Transverse colon (tissue), 4 donors: ENCODE measurements at places on chromosomes 12 and 14. TPM values are rescaled to one million over a fixed set of nuclear protein-coding genes. Genes with fewer than 3 reads are reported as not detected.

- no peaks in the 10 kb centered on the region for H3K4me1 ChIP-seq
- H3K4me3 ChIP-seq: no peak overlapping the region
- no peaks in the 10 kb centered on the region for H3K27me3 ChIP-seq
- no peak for DNase-seq
- no peak overlapping the region for H3K27ac ChIP-seq
These were observed 14.0 kb downstream of the PGAM5 start for GRCh38 chr12:132724506-132725241.

DNA sequence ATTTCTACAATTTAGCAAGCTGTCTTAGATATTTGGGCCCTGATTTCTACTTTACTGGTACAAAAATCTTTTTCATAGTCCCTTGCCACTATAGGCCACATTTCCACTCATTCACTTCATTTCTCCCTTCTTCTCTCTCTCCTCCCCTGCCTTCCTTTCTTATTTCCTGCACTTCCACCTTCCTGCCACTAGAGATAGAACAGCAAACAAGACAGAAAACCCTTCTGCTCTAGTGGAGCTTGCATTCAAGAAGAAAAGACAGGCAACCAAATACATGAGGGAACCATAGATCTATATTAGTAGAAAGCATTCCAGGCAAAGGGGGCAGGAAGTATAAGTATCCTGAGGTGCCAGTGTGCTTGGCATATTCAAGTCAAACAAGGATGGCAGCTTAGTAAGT, 623.5 kb downstream of the FLRT2 start:
- H3K36me3 ChIP-seq: no peaks in the 10 kb centered on the region
- H3K27ac ChIP-seq: no peak overlapping the region
- H3K27me3 ChIP-seq: no peaks in the 10 kb centered on the region

DNA sequence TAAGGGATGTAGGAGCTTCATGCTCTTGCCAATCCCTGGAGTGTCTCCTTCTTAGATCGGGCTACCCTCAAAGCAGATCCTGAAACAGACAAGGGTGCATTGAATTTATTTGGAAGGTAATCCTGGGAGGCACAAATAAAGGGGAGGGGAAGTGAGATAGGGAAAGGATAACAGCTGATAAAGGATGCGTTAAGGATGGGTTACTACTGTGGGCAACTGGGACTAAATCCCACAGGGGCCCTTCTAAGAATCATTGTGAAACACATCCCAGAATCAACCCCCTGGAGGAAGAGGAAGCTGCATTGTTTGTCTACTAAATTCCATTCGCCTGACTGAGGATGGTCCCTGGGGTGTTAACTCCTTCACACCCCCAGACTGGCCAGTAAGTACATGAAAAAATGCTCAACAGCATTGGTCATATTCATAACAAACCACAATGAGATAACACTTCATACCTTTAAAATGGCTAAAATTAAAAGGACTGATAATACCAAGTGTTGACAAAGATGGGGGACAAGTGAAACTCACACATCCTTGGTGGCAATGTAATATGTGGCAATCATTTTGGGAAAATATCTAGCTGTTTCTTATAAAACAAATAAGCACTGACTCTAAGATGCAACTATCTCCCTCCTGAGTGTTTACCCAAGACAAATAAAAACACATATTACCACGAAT, 37.0 kb upstream of the CMKLR1 start:
- H3K36me3 ChIP-seq: no peaks in the 10 kb centered on the region
- no peak for DNase-seq
- H3K4me1 ChIP-seq: no peaks in the 10 kb centered on the region
- no peak overlapping the region for H3K27ac ChIP-seq

NID2 gene
- total RNA-seq: 62.7 TPM

- H3K4me1 ChIP-seq: peaks cover under 1% of the 10 kb centered on the region
- no peaks in the 10 kb centered on the region for H3K36me3 ChIP-seq
- no peak overlapping the region for H3K27ac ChIP-seq
- H3K27me3 ChIP-seq: peaks cover 26% of the 10 kb centered on the region
These were observed 6.3 kb upstream of the PWP1 start for GRCh38 chr12:107679336-107679735.

WDR89 gene
- 17.2 TPM for total RNA-seq

- H3K27me3 ChIP-seq: no peaks in the 10 kb centered on the region
- no peak for DNase-seq
- no peaks in the 10 kb centered on the region for H3K36me3 ChIP-seq
- peaks cover 68% of the 10 kb centered on the region for H3K4me1 ChIP-seq
- H3K4me3 ChIP-seq: no peak overlapping the region
These were observed 1.1 kb upstream of the SUSD6 start for GRCh38 chr14:69610020-69610873.

DNA sequence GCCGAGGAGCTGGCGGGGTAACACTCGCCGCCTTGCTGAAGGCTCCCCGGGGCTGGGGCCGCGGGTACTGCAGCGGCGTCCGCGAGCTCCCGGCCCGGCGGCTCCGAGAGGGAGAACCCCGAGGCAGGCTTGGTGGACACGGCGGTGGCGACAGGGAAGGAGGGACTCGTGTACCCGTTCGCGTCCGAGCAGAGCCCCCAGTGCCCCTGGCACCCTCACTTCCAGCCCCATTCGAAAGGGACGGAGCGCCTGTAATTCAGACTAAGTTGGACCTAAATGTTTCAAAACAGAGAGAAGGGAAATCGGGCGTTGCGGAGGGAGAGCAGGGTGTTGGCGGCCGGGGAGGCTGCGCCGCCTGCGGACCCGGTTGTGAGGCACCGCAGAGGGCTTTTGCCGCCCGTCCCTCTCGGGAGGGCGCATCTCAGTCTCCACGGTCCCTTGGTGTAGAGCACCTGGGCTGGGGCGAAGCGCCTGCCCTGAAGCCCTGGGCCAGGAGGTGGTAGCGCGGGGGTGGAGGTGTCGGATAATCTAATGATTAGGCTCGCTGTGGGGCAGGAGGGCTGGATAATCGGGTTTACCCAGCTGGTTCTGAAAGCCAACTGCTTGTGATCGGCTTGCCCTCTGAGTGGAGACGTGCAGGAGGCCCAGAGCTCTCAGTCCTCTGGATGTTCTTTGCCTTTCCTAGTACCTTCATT, 771 bp downstream of the DAAM1 start:
- H3K4me1 ChIP-seq: no peaks in the 10 kb centered on the region
- H3K36me3 ChIP-seq: no peaks in the 10 kb centered on the region
- no peak for DNase-seq

RD3L gene
- total RNA-seq: not detected

KRT8 gene
- 3,505 TPM for total RNA-seq

GRCh38 chr14:43418324-43418723, 1088.8 kb downstream of the FSCB start:
- H3K27me3 ChIP-seq: no peaks in the 10 kb centered on the region
- H3K4me3 ChIP-seq: no peak overlapping the region
- no peaks in the 10 kb centered on the region for H3K36me3 ChIP-seq
- H3K4me1 ChIP-seq: no peaks in the 10 kb centered on the region
- DNase-seq: no peak

- no peak overlapping the region for H3K27ac ChIP-seq
- DNase-seq: no peak
- no peaks in the 10 kb centered on the region for H3K4me1 ChIP-seq
- H3K27me3 ChIP-seq: no peaks in the 10 kb centered on the region
These were observed 58.3 kb downstream of the GALNT16 start for GRCh38 chr14:69318241-69318640.

LHX5 gene
- total RNA-seq: not detected

PPP1R36 gene
- total RNA-seq: 11.2 TPM

BBOF1 gene
- total RNA-seq: 7.5 TPM

LRFN5 gene
- 4.5 TPM for total RNA-seq

CDKN1B gene
- 14.1 TPM for total RNA-seq

TMTC1 gene
- 17.1 TPM for total RNA-seq

DNA sequence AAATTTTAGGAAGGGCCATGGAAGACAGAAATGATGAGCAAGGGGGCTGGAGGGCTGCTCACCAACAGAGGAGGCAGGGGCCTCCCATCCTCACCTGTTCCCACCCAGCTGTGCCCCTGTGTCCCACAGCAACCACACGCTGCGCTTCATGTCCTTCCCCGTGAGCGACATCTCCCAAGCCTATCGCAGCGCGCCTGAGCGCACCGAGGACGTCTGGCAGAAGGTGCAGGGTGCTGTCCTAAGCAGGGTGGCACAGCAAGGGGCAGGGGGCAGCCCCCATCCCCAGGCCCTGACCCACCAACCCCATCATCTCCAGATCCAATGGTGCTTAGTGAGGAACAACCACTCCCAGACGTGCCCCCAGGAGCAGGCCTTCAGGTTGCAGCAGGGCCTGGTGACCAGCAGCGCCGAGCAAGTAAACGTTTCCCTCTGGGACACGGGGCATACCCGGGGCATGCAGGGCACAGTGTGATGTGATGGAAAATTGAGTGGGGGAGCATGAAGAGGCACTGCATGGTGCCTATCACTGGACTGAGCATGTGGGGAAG, 8.1 kb downstream of the CARMIL3 start:
- no peak for DNase-seq
- no peaks in the 10 kb centered on the region for H3K27me3 ChIP-seq
- H3K4me3 ChIP-seq: no peak overlapping the region

- no peak for DNase-seq
- H3K4me3 ChIP-seq: no peak overlapping the region
- H3K4me1 ChIP-seq: no peaks in the 10 kb centered on the region
- no peak overlapping the region for H3K27ac ChIP-seq
- H3K27me3 ChIP-seq: no peaks in the 10 kb centered on the region
- H3K36me3 ChIP-seq: no peaks in the 10 kb centered on the region
These were observed 93.7 kb downstream of the RMST start for GRCh38 chr12:97556302-97556779.

DNA sequence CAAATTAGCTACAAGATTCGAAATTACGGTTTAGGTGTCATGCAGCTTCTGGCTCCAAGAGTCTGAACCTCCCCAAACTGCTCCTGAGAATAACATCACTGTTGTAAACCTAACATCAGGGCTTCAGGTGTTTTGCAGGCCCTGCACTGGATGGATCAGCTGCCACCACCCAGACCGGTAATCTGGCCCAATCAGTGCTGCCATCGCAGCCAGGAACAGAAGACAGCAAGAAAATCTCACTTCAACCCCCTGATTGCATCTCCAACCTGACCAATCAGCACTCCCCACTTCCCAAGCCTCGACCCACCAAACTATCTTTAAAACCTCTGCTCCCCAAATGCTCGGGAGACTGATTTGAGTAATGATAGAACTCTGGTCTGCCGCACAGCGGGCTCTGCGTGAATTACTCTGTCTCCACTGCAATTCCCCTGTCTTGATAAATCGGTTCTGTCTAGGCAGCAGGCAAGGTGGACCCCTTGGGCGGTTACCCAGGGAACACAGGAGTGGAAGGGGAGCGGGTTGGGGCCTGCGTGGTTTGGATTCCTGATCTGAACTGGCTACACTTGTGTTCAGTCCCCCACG, 268.5 kb upstream of the SFSWAP start:
- H3K4me3 ChIP-seq: no peak overlapping the region
- DNase-seq: no peak
- no peak overlapping the region for H3K27ac ChIP-seq
- no peaks in the 10 kb centered on the region for H3K36me3 ChIP-seq
- peaks cover 9% of the 10 kb centered on the region for H3K27me3 ChIP-seq

GRCh38 chr14:67962215-67962644, 142.7 kb downstream of the RAD51B start:
- H3K4me1 ChIP-seq: peaks cover 56% of the 10 kb centered on the region
- H3K27me3 ChIP-seq: no peaks in the 10 kb centered on the region
- H3K27ac ChIP-seq: peak overlapping the region; percentile 84
- H3K36me3 ChIP-seq: no peaks in the 10 kb centered on the region
- DNase-seq: no peak

- no peak overlapping the region for H3K4me3 ChIP-seq
- no peaks in the 10 kb centered on the region for H3K27me3 ChIP-seq
- H3K4me1 ChIP-seq: no peaks in the 10 kb centered on the region
These were observed 649.6 kb downstream of the BCL11B start for GRCh38 chr14:98622208-98623051.

GRCh38 chr14:36553656-36554260, 28.7 kb downstream of the NKX2-8 start:
- no peaks in the 10 kb centered on the region for H3K4me1 ChIP-seq
- no peaks in the 10 kb centered on the region for H3K36me3 ChIP-seq
- H3K27me3 ChIP-seq: peaks cover 26% of the 10 kb centered on the region
- no peak overlapping the region for H3K4me3 ChIP-seq

ADCY4 gene
- 31.8 TPM for total RNA-seq

DNA sequence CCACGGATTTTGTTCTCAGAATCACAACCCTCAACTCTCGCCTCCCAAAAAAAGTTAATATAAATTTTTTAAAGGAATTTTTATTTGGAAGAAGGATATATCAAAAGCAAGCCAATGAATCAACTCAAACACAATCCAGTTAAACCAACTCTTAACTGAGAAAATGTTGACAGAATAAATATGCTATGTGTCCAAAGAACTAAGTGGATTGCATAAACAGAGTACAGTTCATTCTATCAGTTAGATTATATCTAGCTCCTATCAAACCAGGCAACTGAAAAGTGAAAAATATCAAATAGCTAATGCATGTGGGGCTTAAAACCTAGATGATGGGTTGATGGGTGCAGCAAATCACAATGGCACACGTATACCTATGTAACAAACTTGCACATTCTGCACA, 16.6 kb downstream of the SLC41A2 start:
- no peaks in the 10 kb centered on the region for H3K27me3 ChIP-seq
- no peak overlapping the region for H3K27ac ChIP-seq
- no peaks in the 10 kb centered on the region for H3K36me3 ChIP-seq

SIX1 gene
- not detected for total RNA-seq

GYS2 gene
- total RNA-seq: not detected

GRCh38 chr12:133202493-133203343, 21.4 kb downstream of the ZNF268 start:
- no peak overlapping the region for H3K27ac ChIP-seq
- DNase-seq: no peak
- H3K27me3 ChIP-seq: no peaks in the 10 kb centered on the region
- no peak overlapping the region for H3K4me3 ChIP-seq
- no peaks in the 10 kb centered on the region for H3K4me1 ChIP-seq

GRCh38 chr12:67509666-67510386, 138.7 kb upstream of the DYRK2 start:
- DNase-seq: no peak
- no peak overlapping the region for H3K4me3 ChIP-seq
- no peaks in the 10 kb centered on the region for H3K36me3 ChIP-seq
- H3K27ac ChIP-seq: no peak overlapping the region
- no peaks in the 10 kb centered on the region for H3K4me1 ChIP-seq
